ENCODE measurements at places on chromosomes 2 and 18.

GRCh38 chr2:118521960-118522359 is 325.5 kb downstream of the EN1 start:
- no peak for DNase-seq

- no peak for DNase-seq
These were observed 64.3 kb downstream of the CFAP221 start for GRCh38 chr2:119608553-119608952.

DNA sequence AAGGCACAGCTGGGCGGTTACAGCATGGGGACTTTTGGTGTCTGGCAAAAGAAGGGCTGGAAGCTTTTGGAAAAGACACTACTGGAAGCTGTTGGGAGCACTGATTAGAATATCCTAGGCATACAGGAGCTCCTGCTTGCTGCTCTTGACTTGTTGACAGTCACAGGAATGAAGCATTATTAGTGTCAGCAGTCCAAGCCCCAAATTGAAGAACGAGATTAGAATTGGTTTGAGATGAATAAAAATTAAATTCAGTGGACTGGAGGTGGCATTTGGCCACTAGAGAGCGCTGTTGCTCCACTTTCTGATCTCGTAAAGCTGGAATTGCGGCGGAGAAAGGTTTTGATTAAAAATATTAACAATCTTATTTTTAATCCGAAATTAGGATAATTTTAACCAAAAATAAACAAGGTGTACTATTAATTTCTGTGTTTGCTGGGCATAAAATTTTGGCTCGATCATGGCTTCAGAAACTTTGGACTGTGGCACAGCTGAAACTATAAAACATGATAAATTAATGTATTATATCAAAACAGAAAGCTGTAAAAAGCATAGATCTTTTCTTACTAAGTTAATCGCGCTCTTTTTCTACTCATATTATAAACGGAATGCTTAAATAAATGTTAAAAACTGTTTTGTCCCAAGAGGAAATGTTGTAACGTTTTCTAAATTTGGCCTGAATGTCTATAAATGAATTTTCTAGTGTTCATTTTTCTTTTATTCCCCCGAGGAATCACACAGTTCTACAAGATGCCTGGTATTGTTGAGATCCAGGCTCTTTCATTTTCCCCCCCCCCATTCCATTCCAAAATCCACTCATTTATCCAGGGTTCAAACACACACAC is 2.4 kb upstream of the HOXD8 start:
- DNase-seq = peak; percentile 24

GRCh38 chr2:41847744-41848441 is 199.9 kb upstream of the PKDCC start:
- no peak for DNase-seq

DNA sequence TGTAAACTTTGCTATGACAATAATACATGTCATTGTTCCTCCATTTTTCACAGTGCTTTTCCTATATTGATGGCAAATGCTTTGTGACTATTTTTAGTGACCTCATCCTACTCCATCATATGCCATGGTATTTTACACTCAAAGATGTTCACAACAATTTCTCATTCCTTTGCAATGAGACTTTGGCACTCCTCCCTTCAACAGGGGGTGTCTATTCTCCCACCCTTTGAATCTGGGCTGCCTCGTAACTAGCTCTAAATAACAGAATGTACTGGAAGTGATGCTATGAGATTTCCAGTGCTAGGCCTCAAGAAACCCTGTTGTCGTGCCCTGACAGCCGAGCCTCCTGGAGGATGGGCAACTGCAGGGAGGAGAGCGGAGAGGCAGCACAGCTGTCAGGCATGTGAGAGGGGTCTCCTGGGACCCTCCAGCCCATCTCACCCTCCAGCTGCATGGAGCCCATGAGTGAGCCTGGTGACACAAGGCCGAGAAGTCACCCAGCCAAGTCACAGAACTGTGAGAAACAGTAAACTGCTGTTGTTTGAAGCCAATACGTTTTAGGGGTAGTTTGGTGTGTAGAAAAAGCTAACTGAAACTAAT is 103.1 kb upstream of the APCDD1 start:
- no peak for DNase-seq

DNA sequence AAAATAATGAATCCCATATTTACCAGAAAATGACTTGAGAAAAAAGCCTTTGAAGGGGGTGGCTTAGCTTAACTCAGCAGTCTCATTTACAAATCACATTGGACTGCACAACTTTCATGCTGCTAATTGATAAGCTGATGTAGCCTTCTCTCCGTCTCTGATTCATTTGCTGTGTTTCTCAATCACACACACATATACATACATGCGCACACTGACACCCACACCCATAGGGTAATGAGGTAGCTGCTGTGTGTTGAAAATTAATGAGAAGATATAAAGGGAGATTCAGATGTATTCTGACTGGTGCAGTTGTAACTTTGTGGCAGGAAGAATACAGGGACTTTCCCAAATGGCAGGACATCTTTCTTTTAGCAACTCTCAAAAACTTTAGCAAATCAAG is 141.9 kb upstream of the GCFC2 start:
- DNase-seq = no peak

DNA sequence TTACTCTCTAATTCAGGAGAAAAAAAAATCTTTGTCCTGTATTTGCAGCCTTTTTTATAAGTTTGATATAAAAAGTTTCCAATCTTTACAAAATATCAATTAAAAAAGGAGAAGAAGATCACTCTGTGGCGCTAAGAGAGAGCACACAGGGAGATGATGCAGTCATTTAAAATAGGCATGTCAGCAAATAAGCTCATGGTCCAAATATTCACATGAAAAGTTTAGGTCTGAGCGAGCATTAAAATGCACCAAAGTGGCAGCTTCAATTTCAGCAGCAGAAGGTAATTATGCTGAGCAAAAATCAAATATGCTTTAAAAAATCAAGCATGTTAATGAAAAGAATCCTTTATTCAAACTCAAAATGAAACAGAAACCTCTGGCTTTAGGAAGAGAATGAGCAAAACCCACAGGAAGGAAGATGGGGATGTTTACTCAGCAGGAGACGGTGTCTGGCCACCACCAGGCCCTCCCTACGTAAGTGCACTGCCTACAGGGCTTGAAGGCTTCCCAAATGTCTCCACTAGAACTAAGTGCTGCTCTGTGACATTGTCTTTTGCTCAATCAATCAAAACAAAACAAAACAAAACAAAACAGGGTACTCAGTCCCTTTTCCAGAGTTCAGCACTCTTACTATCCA is 120.4 kb downstream of the L3MBTL4 start:
- DNase-seq = no peak

DNA sequence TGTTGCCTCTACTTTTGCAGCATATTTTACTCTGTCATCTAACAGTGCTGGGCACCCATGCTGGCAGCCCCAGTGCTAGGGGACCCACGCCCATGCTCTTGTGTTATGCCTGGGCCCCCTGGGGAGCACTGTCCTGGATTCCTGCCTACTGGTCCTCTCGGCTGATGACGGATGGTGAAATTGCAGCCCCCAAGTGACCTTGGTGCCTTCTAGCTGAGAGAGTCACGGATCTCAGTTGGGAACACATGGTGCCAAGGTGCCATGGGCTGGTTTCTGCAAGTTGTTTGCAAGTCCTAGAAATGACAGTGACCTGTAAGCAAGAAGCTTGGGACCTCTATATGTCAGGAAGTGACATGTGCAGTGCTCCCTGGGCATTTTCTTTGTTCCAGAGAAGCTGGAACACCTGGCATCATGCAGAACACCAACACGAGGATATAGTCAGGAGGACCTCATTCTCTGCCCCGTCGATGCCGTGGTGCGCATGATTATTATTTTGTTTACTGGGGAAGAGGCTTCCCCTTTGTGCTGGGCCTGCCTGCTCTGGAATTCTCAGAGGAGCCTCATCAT is 187.6 kb downstream of the LDLRAD4 start:
- no peak for DNase-seq

GRCh38 chr18:22558945-22559385 is 141.2 kb upstream of the CTAGE1 start:
- DNase-seq = no peak

Data from stimulated activated CD4-positive, alpha-beta T cell treated with anti-CD3 and anti-CD28 coated beads, Interleukin-1b, Interleukin-23, amount 100 ng/mL, for 1 hour (primary cell).